ENCODE measurements at places on chromosomes 16 and 17.

DNA sequence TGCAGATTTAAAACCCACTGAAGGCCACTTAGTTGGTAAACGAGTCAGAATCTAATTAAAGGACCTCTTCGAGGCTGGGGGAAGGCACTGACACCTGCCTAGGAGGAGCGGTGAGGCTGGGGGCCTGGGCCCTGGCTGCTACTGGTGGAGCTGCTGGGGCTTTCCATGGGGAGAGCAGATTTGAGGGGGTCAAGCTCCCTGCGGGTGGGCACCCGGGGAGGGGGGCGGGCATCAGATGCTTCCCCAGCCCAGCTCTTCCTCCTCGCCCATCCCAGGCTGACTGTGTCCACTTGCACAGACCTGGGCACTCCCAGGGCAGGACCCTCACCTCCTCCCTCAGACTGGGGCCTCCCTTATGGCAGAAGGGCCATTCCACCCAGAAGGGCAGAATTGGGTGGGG, 19.0 kb downstream of the SRCIN1 start:
- DNase-seq: no peak

DNA sequence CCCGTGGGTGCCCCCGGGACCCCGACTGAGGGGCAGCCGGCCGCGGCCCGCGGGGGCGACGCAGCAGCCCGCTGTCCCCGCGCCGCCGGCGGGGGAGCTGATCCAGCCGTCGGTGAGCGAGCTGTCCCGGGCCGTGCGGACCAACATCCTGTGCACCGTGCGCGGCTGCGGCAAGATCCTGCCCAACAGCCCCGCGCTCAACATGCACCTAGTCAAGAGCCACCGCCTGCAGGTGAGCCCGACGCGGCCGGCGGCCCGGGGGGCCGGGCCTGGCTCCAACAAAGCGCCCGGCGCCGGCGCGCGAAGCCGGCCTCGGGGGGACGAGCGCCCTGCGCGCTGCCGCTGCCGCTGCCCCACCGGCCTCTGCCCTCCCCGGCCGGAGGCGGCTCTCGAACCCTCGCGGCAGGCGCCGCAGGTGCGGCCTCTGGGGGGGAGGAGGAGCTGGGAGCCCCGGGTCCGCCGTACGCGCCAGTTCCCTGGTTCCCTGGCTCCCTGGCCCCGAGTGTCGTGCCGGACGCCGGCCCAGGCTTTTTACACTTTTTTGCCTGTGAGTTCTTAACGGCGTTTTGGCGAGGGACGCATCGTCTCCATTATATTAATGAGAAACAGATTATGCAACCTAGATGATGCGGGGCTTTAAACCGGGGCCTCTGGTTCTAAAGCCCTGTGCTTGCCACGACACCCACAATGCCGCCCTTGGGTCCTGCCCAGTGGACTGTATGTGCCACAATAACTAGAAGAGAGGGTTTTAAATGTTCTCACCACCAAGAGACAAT, 521 bp downstream of the ATMIN start:
- DNase-seq: no peak

DNA sequence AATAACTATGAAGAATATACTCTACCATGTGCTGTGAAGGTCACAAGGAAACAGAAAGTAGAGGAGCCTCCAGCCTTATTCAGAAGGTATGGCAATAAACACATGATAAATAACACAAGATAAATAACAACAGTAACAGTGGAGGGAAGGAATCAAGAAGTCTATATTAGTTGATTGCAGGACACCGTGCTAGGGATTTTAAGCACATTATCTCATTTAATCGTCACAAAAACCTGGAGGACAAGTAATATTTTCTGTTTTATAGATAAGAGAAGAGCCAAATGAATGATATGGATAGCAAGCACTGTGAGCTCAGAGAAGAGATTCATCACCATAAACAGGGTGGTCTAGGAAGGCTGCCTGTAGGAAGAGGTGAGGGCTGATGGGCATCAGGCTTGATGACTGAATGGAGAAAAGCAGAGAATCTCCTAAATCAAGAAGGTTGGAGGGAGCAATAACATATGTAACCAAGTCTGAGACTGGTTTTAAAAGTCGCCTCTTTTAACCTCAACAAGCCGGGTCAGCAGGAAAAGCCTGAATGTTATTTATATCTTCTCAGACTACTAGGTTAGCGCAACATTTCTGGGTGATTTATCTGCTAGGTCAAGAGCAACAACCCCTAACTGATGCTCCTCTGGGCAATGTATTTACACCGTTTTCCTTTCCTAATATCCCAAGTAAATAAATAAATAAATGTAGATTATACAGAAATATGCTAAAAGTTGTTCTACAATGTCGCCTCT, 8.3 kb downstream of the TOM1L2 start:
- no peak for DNase-seq

- no peak for DNase-seq
Observed at GRCh38 chr17:29049541-29050145, 6.7 kb downstream of the PIPOX start.

GRCh38 chr17:59807892-59808509, 84.7 kb downstream of the TUBD1 start:
- no peak for DNase-seq

GRCh38 chr16:84450176-84450865, 54.1 kb downstream of the MEAK7 start:
- no peak for DNase-seq

DNA sequence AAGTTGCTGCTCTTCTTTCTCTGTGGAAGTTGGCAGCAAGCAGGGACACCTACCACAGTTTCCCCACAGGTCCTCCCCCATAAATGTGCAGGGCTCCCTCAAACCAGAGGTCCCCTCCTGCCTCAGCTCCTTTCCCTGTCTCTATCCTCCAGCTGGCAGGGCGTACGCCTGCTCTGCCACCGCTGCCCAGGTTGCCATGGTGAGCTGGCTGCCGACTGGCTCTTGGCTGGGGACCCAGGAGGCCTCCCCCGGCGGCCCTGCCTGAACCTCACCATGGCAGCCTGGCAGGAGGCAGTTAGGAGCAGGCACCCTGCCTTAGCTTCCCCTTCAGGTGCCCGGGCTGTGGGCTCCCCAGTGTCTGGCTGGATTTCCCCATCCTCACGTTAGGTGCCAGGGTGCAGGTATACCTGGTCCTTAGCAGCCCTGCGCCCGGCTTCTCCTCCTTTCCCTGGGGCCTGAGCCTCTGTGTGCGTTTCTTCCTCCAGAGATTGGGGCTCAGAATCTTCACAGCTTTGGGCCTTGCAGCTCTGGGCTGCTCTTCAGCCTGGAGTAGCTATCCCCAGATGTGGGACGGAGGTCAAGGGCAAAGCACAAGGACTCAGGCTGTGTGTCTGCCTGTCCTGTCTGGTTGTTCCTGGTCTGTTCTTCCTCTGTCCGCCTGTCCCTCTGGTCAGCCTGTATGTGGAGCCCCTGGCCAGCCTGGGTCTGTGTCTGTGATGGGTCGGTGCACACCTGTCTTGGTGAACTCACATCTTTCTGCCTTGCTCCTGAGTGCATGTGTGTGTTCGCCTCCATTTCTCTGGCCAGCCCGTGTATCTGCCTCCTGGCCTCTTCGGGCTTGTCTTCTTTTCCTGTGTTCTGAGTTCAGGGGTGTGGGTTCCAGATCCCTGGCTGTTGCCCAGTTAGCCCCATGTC, 15.7 kb downstream of the GJD3 start:
- no peak for DNase-seq

DNA sequence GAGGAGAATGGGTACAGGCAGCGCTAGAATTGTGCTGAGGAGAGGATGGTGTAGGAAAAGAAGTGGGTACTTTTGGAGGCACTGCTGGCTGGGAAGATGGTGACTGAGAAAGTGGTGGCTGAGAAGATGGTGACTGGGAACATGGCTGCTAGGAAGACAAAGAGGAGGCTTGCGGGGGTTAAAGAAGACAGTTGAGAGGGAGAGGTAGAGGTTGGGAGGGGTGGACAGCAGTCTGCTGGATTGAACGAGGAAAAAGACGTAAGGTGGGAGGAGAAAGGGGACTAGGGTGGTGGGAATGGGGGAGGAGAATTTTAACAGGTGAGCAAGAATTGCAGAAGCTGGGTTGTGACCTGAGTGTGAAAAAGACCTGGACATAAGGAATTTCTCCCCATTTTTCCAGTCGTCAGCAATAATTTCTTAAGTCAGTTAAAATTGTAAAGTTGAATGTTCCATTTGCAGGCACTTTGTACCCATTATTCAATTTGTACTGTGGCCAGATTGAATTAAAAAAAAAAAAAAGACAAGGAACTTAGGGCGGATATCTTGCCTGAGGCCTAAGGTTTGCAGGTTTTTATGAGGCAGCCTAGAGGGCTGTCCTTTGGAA, 2450.0 kb downstream of the TP53TG3F start:
- no peak for DNase-seq

DNA sequence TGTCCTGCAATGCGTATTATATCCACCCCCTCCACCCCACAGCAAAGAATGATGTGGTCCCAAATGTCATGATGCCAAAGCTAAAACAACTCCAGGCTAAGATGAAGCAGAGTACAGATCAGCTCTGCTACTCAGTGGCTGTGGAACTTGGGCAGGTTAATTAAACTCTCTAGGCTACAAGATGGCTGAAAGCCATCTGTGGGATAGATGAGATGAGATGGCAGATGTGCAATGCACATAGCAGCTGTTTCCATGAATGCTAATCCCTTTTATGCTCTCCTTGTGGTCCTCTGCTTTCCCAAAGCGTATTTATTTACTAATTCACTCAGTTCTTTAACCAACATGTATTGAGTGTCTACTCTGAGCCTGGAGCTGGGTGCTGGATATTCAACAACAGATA, 114.4 kb downstream of the GRIN2A start:
- no peak for DNase-seq

DNA sequence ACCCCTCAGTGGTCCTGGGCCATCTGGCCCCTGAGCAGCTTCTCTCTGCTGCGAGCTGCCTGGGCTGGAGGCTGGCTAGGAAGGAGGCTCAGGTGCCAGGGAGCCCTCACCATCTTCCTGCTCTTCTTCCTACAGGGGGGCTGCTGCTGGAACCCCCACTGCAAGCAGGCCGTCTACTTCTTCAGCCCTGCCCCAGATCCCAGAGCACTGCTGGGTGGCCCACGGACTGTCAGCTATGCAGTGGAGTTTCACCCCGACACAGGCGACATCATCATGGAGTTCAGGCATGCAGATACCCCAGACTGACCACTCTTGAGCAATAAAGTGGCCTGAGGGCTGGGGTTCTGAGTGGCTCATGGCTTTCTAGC, 46.1 kb downstream of the PRMT7 start:
- no peak for DNase-seq

DNA sequence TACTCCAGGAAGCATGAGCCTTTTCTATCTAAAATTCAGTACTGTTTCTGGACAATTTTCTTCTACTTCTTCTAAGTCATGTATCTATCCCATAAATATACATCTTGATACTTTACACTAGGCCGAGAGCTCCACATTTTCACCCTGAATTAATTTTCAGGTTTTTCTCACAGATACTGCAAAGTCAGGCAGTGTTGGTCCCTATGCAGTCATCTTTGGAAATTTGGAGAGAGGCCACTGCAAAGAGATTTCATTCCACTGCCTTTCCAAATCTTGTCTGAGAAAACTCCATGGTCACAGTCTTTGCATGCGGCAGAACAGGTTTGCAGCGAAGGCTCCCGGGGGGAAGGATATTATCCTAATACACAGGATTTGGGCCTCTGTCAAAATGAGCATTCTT, 28.2 kb downstream of the DUSP14 start:
- DNase-seq: no peak

DNA sequence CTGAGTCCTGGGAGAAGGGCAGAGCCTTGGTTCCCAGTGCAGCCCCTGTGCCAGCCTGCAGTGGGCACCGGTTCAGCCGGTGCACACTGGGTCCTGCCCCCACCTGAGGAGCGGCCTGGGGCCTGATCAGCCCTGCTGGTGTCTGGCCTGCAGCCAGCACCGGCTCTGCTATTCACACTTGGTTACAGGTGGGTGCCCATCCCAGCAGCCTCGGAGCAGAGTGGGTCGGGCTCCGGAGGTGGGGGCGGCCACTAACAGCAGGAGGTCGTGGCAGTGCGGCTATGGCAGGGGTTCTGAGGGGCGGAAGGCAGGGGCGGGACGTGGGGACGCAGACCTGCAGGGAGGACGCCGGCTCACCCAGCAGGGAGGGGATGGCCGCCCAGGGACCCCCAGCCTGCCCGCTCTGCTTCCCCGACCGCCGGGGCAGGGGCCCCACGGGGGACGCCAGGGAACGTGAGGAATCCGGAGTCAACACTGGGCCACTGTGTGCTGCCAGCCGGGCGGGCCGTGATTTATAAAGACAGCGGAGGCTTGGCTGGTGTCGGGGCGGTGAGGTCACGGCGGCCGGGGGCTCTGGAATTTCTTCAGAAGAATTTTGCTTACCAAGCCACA, 20.3 kb downstream of the METRNL start:
- no peak for DNase-seq

- DNase-seq: no peak
Observed at GRCh38 chr17:10081571-10082169, 116.7 kb downstream of the GAS7 start.

- DNase-seq: no peak
Observed at GRCh38 chr17:10171122-10171571, 27.3 kb downstream of the GAS7 start.

- DNase-seq: no peak
Observed at GRCh38 chr17:57880086-57880456, 30.2 kb upstream of the MRPS23 start.

- DNase-seq: no peak
Observed at GRCh38 chr17:2363851-2364762, 26.8 kb downstream of the SGSM2 start.

DNA sequence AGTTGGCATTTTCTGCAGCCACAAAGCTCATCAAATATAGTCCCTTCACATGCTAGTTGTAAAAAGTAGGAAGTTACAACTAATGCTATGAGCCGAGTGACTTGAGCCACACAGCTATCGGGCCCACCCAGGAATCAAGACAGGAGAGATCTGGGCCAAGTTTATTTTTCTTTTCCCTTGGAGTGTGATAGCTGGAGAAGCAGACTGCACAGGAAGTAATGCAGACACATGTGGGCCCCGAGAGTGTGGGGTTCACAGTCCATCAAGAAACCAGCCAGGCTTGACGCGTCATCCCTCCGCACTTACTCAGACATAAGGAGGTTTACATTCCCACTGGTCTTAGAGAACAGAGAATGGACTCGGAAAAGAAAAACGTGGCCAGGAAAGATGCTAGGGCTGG, 403.1 kb upstream of the CDH11 start:
- DNase-seq: peak; percentile 35

- DNase-seq: no peak
Observed at GRCh38 chr17:14352136-14352535, 51.3 kb downstream of the HS3ST3B1 start.
